ENCODE measurements at places on chromosomes 3 and 15.

DNA sequence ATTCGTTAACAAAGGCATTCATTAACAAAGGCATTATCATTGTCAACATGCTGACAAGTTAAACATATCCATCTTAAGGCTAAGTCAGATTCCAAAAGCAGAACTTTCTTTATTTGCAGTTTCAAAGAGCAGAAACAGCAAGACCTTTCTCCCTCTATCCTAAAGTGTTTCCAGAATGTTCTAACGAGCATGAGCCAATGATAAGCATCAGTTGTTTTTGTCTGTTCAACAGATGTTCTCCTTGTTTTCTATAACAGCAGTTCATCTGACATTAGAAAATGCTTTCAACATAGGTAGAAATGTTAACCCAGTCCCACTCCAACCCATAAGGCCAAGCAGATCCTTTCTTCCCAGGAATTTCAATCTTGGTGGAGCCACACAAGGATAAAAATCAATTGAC is 77.6 kb upstream of the POMGNT2 start:
- DNase-seq, result no peak

- no peak for DNase-seq
These were observed 723.9 kb upstream of the ALCAM start for GRCh38 chr3:104642827-104643226.

GRCh38 chr3:19632099-19633074 is 301.6 kb downstream of the EFHB start:
- DNase-seq, result no peak

DNA sequence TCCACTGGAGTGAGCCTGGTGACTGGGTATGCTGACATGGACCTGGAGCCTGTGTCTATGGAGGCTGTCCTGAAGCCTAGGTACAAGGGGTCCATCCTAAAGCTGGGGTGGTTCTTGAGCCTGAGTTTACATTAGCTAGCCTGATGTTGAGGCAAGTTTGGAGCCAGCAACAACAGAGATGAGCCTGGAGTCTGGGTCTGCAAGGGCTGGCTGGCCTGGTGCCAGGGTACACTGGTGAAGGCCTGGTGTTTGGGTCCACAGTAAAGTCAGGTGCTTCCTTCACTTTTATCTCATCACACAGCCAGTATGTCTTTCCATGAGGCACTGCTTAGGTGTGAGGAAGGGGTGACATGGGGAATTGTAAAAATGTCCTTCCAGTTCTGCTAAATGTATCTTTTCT is 49.5 kb downstream of the TP63 start:
- DNase-seq, result no peak

- no peak for DNase-seq
These were observed 355.7 kb upstream of the TBL1XR1 start for GRCh38 chr3:177553012-177553411.

DNA sequence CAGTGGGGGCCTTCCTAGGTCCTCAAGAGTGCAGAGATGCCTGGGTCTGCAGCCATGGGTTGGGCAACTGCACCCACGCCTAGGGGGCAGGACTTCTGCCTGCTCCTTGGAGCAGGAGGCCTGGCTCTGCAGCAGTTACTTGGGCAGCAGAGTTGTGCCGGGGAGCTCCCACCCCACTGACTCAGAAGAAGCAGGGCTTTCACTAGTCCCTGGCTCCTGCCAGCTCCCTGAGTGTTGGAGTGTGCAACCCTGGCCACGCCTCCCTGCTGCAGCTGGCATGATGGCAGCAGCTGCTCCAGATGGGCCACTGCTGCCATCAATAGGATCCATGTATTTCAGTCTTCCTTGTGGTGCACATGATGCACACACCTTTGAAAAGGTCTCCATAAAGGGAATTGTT is 40.6 kb upstream of the KCNH8 start:
- DNase-seq, result no peak

GRCh38 chr3:90010341-90010740 is 902.9 kb downstream of the EPHA3 start:
- no peak for DNase-seq

DNA sequence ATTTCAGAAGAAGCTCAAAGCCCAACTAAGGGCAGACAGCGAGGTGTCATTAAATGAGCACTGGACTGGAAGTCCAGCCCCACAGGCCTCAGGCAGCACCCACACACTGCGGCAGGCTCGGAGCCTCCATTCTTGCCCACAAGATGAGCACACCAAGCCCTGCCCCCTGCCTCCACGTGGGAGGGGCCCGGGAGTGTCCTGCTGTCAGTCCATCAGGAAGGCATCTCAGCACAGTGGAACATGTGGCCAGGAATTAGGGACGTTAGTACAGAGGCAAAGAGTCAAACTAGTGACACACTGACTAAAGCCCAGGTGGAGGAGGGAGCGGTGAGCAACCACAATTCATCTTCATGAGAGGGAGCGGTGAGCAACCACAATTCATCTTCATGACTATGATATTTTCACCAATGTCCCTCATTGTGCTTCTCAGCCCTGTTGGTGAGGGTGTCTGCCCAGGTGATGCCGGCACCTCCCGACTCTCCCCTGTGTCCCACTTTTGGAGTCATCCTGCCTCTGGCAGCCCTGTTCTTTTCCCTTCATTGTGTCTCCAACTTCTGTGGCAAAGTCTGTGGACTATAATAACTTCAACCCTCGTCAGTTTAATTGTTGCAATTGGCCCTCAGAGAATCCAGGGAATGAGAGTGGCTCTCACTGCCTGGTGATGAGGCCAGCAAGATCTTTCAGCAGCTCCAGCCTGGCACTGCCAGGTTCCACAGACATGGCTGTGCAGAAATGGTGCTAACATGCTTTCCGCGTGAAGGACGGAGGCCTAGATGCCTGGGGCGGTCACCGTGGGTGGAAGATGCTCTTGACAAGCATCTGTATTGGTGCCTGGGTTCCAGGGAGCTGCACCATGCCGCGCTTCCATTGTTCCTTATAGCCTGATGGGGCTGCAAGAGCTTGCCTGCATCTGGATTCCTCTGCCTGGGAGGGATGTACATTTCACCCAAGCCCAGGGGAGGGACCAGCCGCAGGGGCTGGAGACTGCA is 23.1 kb upstream of the SKOR1 start:
- DNase-seq, result no peak

- no peak for DNase-seq
These were observed 445.2 kb downstream of the SQOR start for GRCh38 chr15:46080016-46080415.

GRCh38 chr3:87073496-87074145 is 82.7 kb upstream of the VGLL3 start:
- DNase-seq, result no peak

DNA sequence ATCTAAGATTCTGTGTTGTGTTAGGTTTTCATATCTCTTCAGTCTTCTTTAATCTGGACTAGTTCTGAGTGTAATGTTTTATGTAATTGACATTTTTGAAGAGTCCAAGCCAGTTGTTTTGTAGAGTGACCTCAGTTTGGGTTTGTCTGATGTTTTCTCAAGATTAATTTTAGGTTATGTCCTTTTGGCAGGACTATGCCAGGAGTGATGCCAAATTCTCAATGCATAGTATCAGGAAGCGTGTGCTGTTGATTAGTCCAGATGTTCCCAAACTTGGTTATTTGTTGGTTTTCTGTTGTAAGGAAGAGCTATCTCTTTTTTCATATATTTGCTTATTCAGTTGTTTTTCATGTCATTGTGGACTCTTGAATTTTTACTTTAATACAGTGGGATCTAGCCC is 32.6 kb downstream of the NMD3 start:
- no peak for DNase-seq

GRCh38 chr15:89421219-89421618 is 75.2 kb downstream of the RHCG start:
- no peak for DNase-seq

- DNase-seq, result no peak
These were observed 780.4 kb downstream of the MECOM start for GRCh38 chr3:168883145-168883544.

- DNase-seq, result no peak
These were observed 58.9 kb downstream of the ITGA11 start for GRCh38 chr15:68373028-68373427.

- DNase-seq, result no peak
These were observed 185.1 kb upstream of the GALNT15 start for GRCh38 chr3:15989419-15989818.

DNA sequence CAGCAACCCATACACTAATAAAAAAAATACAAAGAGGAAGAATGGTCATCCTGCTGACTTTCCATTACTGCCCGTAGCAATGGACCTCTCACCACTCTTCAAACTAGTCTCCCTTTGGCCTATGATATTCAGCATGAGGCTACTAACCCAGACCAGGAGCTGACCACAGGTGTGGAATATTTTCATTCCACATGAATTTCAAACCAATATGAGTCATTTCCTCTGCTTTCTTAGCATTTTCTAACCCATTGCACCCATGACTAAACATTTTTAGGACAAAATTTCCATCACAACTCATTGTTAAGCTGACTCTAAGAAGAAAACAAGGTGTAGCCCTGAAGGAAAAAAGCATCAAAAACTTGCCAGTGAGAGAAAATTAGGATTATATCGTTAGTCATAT is 34.0 kb upstream of the ZPLD1 start:
- no peak for DNase-seq

DNA sequence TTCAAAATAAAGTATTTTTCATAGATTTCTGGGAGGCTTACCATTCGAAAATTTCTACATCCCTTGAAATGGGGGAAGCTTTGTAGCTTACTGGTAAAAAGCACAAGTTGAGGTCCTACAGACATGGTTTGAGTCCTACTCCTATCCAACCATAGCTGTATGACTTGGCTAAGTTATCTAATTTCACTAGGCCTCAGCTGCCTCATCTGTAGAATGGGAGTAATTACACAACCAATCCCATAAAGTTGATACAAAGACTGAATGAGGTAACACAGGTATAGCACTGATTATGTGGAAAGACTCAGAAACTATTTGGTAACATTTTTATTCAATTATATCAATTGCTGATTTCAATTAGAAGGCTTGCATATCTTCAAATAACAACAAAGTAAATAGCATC is 157.4 kb downstream of the PLD1 start:
- DNase-seq, result no peak

- DNase-seq, result no peak
These were observed 168.4 kb upstream of the CADPS start for GRCh38 chr3:63043631-63044030.

DNA sequence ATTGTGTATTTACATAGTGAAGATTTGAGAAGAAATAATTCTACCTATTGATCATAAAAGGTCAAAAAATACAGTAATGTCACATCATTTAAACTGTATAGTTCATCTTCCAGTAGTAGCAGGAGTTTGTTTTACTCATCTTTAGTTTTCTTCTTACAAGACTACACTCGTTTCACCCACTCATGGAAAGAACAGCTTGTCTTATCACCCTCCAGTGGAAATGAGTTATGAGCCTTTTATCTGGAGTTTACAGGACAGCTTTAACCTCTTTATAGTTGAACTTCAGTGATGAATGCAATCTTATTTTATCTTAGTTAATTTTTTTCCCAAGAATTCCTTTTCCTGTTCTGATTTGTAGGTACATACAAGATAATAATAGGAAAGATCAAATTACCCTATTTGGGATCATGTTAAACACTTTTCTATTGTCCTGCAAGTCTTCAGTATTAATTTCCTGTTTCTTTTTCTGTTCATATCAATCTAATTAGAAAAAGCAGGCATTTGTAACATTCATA is 36.8 kb downstream of the RBMS3 start:
- no peak for DNase-seq

GRCh38 chr15:39313467-39313866 is 267.4 kb upstream of the THBS1 start:
- no peak for DNase-seq

DNA sequence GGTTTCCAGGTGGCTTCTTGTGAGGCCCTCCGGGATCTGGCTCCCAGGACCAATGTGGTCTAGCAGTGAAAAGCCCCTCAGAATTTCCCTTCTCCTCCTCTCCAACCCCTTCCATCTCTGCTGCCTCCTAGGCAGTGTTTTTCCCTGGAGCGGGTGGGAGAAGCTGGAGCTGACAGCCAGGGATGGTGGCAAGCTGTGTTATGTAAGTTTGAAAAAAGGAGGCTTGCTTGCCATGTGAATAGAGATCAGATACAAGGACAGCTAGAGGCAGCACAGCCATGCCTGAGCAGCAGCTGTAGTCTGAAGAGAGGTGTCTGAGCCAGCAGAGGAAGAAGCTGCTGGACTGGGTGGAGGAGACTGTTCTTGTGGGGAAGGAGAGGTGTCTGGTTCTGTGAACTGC is 20.6 kb downstream of the SNAPC5 start:
- no peak for DNase-seq

Measured in gastrocnemius medialis (tissue), 4 donors.